ENCODE measurements at places on chromosomes 16 and 17.

- no peak for DNase-seq
Observed at GRCh38 chr16:52874042-52874441, 178.7 kb downstream of the CHD9NB start.

DNA sequence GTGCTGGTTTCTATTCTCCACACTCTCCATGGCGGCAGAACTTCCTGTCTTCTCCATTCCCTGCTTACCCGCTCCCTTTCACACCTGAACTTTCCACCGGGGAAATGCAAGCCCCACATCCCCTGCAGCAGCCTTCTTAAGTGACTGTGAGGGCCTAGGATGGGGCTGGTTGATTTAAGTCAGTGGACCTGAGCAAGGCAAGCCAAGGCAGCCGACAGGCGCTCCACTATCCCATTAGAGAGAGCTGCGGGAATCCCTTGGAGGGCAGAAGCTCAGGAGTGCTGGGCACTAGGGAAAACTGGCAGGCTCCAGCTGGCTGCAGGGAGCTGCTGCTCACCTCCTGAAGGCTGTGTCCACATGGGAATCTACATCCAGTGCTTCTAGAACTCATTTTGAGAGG lies 36.1 kb upstream of the SLC25A19 start:
- DNase-seq, result no peak

GRCh38 chr17:5544115-5544514 lies 40.2 kb downstream of the NLRP1 start:
- DNase-seq, result no peak

DNA sequence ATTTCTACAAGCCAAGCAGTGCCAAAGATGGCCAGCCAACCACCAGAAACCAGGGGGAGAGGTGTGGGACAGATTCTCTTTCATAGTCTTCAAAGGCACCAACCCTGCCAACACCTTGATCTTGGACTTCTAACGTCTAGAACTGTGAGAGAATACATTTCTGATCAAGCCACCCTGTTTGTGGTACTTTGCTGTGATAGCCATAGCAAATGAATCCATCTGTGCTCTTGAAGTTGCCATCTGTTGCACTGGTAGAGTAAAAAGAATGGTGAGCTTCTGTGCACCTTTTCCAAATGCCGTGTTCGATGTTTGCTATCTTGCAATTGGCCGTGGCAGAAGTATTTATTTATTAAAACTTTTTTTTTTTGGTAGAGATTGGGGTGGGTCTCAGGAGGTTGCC lies 16.7 kb upstream of the ADGRG1 start:
- no peak for DNase-seq

DNA sequence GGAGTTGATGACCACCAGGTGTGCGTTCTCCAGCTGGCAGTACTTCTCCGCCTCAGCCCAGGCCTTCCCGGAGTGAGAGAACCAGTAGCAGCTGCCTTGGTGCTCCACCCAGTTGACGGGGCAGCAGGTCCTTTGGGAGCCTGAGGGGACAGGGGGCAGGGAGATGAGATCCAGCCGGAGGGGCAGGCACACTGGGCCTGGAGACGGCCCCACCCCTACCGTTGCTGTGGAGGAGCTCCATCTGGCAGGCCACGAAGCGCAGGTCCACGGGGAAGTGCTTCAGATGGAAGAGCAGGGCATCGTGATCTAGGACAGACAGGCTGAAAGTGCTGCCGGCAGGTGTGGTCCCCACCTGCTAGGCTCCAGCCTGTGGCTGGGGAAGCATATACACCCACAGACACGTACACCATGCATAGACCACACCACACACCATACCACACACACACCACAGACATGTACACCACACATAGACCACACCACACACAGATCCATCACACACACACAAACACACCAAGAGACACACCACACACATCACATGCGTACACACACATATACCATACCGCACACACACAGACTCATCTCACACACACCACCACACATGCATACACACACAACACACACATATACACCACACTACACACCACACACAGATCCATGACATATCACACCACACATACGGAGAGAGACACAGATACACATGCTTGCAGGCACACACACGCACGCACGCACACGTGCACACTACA lies 7.4 kb downstream of the ASGR2 start:
- no peak for DNase-seq

- DNase-seq, result no peak
Observed at GRCh38 chr16:1752853-1753252, 18.5 kb downstream of the NME3 start.

DNA sequence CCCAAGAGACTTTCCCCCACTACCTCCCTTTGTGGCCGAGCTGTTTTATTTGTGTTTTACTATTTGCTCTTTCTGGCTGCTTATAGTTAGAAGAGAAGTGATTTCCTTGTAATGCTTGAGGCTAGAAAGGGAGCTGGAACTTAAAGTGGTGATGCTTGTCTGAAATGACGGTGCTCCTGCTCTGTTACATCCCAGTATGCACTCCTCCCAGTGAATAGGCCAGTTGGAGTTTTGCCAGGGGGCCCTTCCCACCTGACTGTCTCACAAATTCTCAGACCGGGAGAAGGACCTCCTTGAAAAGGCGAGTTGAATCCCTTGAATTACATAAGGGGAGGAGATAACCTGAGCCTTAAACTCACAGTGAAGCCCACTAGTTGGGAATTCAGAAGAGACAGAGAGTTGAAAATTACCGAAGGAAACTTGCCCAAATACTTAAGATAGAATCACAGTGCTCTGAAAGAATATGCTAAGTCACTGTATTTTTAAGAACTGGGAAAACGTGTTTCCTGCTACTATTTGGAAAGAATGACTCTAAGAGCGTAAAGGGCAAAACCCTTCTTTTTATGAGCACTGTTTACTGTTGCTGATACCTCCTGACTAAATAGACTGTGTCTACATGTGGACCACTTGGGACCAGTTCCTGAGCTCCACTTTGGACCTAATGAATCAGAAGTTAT lies 84.7 kb upstream of the CLEC3A start:
- DNase-seq, result no peak

DNA sequence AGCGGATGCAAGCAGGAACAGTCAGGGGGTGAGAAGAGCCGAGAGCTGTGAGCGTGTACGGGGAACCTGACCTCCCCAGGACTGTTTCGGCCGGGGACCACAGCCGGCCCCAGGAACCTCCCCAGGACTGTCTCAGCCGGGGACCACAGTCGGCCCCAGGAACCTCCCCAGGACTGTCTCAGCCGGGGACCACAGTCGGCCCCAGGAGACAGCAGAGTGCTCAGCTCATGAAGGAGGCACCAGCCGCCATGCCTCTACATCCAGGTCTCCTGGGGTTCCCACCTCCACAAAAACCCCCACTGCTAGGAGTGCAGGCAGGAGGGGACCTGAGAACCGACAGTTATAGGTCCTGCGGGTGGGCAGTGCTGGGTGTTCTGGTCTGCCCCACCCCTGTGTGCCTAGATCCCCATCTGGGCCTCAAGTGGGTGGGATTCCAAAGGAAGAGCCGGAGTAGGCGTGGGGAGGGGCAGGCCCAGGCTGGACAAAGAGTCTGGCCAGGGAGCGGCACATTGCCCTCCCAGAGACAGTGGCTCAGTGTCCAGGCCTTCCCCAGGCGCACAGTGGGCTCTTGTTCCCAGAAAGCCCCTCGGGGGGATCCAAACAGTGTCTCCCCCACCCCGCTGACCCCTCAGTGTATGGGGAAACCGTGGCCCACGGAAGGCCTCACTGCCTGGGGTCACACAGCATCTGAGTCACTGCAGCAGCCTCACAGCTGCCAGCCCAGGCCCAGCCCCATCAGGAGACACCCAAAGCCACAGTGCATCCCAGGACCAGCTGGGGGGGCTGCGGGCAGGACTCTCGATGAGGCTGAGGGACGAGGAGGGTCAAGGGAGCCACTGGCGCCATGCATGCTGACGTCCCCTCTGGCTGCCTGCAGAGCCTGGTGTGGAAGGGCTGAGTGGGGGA lies 4.3 kb downstream of the RHBDF1 start:
- no peak for DNase-seq

GRCh38 chr17:29716566-29716965 lies 93.9 kb upstream of the CORO6 start:
- DNase-seq, result no peak
